ENCODE measurements at places on chromosomes 12 and 14.
A peak's percentile ranks its signal among the peaks of the same experiment; 100 is the strongest.

DNA sequence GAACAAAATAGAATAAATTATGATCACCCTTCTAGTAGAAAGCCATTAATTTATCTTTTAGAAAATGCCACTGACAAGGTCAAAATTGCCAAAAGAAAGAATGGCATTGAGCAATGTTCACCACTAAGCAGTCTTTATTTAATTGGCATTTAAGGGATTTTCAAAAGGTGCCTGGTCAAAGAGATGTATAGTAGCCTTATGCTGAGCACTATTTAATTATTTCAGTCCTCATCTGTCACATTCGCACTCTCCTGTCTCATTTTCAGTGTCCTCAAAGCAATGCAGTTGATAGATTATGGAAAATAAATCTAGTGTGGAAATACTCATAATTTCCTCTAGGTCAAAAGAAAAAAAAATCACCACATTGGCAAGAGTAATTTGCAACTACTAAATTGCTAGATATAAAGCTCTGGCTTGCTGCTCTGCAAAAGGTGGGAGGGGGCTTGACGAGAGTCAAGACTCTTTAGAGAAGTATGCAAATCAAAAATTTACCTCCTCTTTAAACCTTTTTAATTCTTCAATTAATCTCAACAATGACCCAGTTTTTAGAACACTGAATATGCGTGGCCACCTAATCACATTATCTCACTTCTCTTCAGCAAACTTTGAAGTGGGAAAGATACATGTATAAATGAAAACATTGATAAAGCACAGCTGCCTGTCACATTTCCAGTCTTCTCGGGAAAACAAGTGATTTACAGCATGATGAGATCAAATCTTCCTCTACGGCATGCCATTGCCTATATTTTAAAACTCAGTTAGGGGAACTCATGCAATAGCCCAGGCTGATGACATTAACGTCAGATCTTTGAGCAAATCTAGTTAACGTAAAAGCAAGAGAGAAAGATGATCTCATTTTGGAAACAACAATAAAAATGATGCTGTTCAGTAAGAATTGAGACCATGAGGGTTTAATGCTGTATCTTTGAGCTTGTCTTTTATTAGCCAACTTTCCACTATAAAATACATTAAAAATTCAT lies 373.1 kb upstream of the DCN start:
- no peak for ATAC-seq

GRCh38 chr14:54762296-54762695 lies 140.3 kb downstream of the GCH1 start:
- ATAC-seq = no peak

GRCh38 chr12:69024413-69024812 lies 91.4 kb upstream of the CPM start:
- ATAC-seq = no peak

GRCh38 chr12:120833849-120834248 lies 70.3 kb downstream of the SPPL3 start:
- peak; percentile 37 for ATAC-seq

GRCh38 chr12:109592195-109592904 lies 18.8 kb downstream of the MVK start:
- ATAC-seq = no peak

Data from activated CD4-positive, CD25-positive, alpha-beta regulatory T cell treated with anti-CD3 and anti-CD28 coated beads, Interleukin-2, amount 50 U/mL, for 24 hours (primary cell).